Neural crest cell (in vitro differentiated cells): ENCODE measurements at places on chromosomes 16 and 17. TPM values are rescaled to one million over a fixed set of nuclear protein-coding genes. Genes with fewer than 3 reads are reported as not detected.

DNA sequence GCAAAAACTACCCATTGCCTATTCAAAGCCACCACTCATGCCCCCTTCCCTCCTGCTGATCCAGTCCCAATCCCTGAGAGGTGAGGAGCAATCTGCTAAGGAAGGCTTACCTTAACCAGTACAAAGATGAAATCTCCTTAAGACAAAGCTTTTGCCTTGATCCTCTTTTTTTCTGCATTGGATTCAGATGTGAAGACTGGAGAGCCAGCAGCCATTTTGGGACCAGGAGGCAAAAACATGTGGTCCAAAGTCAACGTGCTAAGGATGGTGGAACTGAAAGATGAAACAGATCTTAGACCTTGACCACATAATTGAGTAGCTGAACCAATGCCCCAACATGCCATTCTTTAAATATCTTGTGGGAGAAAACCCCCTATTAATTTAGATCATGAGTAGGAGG, 171.4 kb downstream of the IRX5 start:
- peaks cover 6% of the 10 kb centered on the region for H3K27me3 ChIP-seq
- no peak overlapping the region for H3K4me3 ChIP-seq
- no peaks in the 10 kb centered on the region for H3K36me3 ChIP-seq
- H3K27ac ChIP-seq: no peak overlapping the region
- no peak for DNase-seq
- H3K4me1 ChIP-seq: no peaks in the 10 kb centered on the region

GRCh38 chr17:1299552-1300370, 20.3 kb downstream of the TRARG1 start:
- H3K27ac ChIP-seq: no peak overlapping the region
- no peak overlapping the region for H3K4me3 ChIP-seq
- no peak for DNase-seq
- no peaks in the 10 kb centered on the region for H3K36me3 ChIP-seq
- peaks cover 10% of the 10 kb centered on the region for H3K27me3 ChIP-seq

- no peak overlapping the region for H3K4me3 ChIP-seq
- peaks cover 2% of the 10 kb centered on the region for H3K4me1 ChIP-seq
- no peak for DNase-seq
- peaks cover 49% of the 10 kb centered on the region for H3K27me3 ChIP-seq
- H3K36me3 ChIP-seq: no peaks in the 10 kb centered on the region
- no peak overlapping the region for H3K27ac ChIP-seq
These were observed 12.9 kb downstream of the SCNN1G start for GRCh38 chr16:23195366-23195978.

GRCh38 chr16:88923926-88924833, 52.8 kb downstream of the CBFA2T3 start:
- H3K4me1 ChIP-seq: no peaks in the 10 kb centered on the region
- DNase-seq: no peak
- no peak overlapping the region for H3K27ac ChIP-seq
- peaks cover 2% of the 10 kb centered on the region for H3K27me3 ChIP-seq
- no peak overlapping the region for H3K4me3 ChIP-seq

GRCh38 chr16:78505544-78506366, 406.3 kb downstream of the WWOX start:
- no peak overlapping the region for H3K27ac ChIP-seq
- no peaks in the 10 kb centered on the region for H3K27me3 ChIP-seq
- no peak for DNase-seq
- no peaks in the 10 kb centered on the region for H3K36me3 ChIP-seq

DNA sequence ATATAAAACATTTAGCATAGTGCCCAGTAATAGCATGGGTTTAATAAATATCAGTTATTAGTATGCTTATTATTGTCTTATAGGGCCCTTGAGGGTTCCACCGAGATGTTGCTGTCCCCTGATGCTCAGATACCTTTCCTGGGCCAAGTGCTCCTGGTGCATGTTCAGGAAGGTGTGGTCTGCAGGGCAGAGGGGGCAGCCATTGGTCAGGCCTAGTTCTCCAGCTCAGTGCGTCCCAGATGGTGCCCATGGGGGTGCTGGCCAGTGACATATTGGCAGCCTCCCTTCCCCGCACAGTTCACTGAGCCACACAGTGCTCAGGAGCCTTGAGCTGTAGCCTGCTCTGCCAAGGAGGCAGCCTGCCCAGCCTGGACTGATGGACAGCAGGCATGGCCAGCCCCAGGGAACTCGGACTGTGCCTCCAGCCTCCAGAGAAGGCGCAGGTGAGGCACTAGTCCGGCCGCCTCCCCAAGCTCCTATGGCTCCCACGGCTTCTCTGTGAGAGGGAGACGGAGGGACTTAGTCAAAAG, 7.7 kb upstream of the GRIN2A start:
- no peaks in the 10 kb centered on the region for H3K36me3 ChIP-seq
- H3K4me1 ChIP-seq: no peaks in the 10 kb centered on the region
- H3K27me3 ChIP-seq: peaks cover 41% of the 10 kb centered on the region
- no peak overlapping the region for H3K4me3 ChIP-seq

DNA sequence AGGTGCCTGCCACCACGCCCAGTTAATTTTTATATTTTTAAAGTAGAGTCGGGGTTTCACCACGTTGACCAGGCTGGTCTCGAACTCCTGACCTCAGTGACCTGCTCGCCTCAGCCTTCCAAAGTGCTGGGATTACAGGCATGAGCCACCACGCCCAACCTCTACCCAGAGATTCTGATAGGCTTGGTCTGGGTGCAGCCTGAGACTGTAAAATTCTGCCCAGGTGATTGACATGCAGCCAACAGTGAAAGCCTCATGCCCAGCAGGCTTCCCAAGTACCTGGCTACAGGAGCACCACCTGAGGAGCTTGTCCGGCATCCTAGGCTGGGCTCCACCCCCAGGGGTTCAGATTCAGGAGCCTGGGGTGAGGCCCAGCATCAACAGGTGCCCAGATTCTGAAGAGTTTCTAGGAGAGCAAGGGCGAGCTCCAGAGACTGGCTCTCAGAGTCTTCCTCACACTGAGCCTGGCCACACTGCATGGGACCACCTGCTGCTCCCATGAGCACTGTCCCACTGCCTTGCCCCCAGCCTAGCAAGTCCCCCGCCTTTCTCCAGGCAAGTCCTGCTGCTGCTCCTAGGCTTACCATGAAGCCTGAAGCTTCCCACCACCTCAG, 16.6 kb downstream of the ZNF385C start:
- no peaks in the 10 kb centered on the region for H3K36me3 ChIP-seq
- H3K27me3 ChIP-seq: no peaks in the 10 kb centered on the region

DNA sequence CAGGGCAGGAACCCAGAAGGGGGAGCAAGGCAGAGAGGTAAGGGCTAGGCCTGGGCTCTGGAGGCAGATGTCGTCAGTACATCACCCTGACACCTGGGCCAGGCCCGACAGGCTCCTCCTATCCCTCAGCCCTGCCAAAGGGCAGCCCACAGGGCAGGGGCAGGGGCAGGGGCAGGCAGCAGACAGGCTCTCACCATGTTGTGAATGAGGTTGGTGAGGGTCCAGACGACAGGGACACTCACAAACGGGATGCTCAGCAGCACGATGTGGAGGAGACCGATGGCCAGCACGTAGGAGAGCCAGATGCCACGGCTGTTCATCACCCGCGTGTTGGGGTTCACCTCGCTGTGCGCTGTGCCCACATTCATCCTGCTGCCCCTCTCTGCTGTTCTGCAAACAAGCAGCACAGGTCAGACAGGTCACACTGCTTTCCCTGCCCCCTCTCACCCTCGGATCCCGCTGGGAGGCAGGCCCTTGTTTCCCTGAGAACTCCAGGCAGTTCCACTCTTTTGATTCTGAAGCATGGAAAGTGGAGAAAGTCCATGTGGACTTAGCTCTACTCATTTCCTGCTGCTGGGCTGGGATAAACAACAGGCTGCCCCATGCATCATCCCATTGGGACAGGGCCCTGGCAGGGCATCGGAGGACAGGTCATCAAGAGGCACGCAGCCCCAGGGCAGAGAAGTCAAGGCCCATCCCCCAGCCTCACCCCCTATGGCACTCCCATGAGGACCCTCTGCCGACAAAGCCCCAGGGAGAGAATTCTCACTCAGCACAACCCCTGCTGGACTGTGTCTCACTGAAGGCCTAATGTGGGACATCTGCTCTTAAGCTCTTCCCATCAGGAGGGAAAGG, 3.3 kb downstream of the ORMDL3 start:
- H3K4me1 ChIP-seq: peaks cover 33% of the 10 kb centered on the region
- peak overlapping the region; percentile 81 for H3K27ac ChIP-seq
- H3K4me3 ChIP-seq: peak overlapping the region; percentile 94
- no peaks in the 10 kb centered on the region for H3K27me3 ChIP-seq
- peak; percentile 32 for DNase-seq

DNA sequence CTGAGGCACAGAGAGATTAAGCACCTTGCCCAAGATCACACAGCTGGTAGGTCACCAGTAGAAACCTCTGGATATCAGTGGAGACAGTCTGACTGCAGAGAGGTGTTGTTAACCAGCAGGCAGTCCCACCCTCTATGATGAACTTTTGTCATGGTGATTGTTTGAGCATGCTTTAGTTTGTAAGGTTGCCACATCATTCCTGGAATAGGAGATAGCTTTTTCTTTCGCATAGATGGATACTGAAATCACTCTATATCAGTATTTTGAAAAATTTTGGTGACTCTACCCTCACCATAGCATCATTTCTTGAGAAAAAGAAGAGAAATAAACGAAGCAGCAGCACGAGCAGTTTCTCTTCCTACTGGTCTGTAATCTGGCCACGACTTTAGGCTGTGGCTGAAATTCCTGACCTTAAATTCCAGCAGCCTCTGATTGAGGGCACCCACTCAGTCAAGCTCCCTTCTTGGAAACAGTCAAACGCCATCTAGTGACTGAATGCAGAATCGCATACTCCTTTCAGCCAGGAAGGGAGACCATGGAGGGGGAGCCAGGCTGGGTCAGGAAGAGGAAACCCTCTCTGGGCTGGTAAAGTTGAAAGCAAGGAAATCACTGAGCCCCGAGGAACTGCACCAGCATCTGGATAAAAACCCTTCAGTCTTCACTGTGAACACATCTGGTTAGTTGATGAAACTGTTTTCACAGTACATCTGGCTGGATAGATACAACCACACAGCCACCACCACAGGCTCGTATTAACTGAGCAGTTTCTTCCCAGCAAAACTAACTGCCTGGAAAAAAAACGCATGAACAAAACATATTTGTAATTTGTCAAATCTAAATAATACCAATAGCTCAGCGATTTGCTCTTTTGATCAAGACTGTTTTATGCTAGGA, 108.5 kb upstream of the XYLT1 start:
- H3K27ac ChIP-seq: no peak overlapping the region
- no peak overlapping the region for H3K4me3 ChIP-seq
- no peaks in the 10 kb centered on the region for H3K4me1 ChIP-seq
- H3K27me3 ChIP-seq: no peaks in the 10 kb centered on the region
- peak; percentile 81 for DNase-seq

DNA sequence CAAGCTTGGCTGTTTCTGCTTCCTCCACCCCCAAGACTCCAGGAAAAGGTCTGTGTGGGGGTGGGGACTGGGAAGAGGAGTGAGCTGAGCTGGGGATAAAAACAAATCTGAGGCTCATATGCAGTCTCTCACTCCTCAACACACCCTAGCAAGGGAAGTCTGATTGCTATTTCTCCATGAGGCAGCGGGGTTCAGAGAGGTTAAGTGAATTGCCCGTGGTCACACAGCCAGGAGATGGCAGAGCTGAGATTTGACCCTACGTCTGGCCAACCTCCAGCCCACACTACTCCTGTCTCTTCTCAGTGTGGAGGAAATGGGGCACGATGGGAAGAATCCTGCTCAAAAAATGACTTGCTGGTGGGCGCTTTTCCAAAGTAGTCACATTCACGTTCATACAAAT, 4.8 kb upstream of the ABCC3 start:
- H3K27me3 ChIP-seq: peaks cover 75% of the 10 kb centered on the region
- no peak overlapping the region for H3K4me3 ChIP-seq
- H3K36me3 ChIP-seq: no peaks in the 10 kb centered on the region

DNA sequence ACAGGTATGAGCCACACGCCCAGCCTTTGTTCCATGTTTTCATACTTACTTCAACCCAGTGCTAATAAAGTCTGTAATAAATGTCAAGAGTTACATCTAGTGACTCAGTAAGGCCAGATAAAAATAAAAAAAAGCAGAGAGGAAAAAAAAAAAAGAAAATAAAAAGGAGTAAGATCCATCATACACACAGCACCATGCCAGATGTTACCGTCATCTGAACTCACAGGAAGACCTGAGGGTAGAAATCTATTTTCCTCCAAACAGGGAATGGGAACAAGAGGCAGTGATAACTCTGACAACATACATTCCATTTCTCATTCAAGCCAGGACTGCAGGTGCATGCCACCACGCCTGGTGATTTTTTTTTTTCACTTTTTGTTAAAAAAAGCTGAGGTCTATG, 20.7 kb downstream of the CRK start:
- peaks cover 9% of the 10 kb centered on the region for H3K36me3 ChIP-seq
- DNase-seq: no peak
- peaks cover 4% of the 10 kb centered on the region for H3K4me1 ChIP-seq
- no peak overlapping the region for H3K4me3 ChIP-seq

DNA sequence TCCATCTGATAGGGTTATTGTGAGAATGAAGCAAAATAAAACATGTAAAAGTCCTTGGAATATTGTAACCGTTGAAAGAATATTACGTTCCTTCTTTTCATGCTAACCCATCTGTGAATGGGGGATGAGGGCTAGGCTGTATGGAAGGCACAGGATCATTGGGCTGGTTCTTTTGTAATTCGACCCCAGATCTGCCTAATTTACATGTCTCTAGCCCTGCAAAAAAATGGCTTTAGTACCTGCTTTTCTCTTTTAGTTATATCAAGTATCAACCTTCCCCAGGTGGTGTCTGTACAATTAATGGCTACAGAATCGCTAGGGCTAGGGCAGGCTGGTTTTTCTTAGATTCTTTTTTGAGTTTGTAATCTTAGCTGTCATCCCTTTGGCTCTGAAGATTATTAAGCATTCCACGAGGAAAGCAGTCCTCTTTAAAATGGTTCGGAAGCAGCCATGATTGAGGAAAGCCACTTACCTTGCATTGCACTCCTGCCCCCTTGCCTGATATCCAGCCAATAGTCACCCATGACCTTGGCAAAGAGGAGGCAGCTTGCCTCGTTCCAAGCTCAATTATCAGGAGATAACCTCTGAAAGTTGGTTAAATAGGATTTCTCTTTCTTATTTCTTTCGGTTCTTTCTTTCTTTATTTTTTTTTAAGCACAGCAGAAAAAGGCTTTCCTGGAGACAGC, 153.9 kb upstream of the ZKSCAN2 start:
- no peak overlapping the region for H3K4me3 ChIP-seq
- H3K27me3 ChIP-seq: no peaks in the 10 kb centered on the region
- no peak overlapping the region for H3K27ac ChIP-seq
- no peaks in the 10 kb centered on the region for H3K36me3 ChIP-seq
- H3K4me1 ChIP-seq: no peaks in the 10 kb centered on the region
- no peak for DNase-seq

GRCh38 chr17:67449845-67450755, 73.0 kb downstream of the PITPNC1 start:
- no peak for DNase-seq
- H3K27me3 ChIP-seq: no peaks in the 10 kb centered on the region
- no peak overlapping the region for H3K27ac ChIP-seq
- H3K4me1 ChIP-seq: peaks cover 11% of the 10 kb centered on the region

KRT28 gene
- total RNA-seq: not detected in 2 replicates

CDRT15L2 gene
- not detected in 2 replicates for total RNA-seq

KRT37 gene
- total RNA-seq: not detected in 2 replicates
